ENCODE measurements at places on chromosomes 12 and 14.
A peak's percentile ranks its signal among the peaks of the same experiment; 100 is the strongest.

DNA sequence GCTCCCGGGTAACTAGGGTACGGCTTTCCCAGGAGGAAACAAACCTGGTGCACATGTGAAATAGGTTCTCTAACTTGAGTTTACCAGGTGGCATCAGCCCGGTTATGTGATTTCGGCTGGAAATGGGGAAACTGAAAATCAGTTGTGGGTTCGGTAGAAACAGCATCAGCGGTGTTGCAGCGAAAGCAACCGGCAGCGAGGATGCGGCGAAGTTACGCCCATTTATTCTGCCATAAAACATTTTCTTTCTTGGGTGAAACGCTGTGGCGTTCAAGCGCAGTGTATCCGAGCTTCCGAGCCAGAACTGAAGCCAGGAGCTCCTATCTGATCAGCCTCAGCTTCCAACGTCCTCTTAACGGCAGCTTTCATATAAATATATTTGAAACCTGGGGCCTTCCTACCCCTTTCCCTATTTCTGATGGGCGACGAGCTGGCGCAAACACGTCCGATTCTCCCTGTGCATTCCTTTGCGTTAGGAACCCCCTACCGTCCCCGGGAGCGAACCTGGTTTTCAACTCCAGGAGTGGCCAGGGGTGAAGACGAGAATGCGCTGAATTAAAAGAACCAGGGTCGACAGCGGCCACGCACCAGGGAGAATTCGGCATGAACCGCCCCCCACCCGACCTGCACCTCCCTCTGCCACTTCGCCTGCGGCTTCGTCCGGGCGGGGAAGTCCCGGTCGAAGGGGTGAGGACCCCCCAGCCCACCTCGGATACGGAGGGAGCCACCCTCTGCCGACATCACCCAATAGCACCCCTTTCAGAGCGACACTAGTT is 1.6 kb downstream of the DPF3 start:
- peak; percentile 56 for DNase-seq

GRCh38 chr12:12372946-12373722 is 16.3 kb downstream of the BORCS5 start:
- DNase-seq, result no peak

DNA sequence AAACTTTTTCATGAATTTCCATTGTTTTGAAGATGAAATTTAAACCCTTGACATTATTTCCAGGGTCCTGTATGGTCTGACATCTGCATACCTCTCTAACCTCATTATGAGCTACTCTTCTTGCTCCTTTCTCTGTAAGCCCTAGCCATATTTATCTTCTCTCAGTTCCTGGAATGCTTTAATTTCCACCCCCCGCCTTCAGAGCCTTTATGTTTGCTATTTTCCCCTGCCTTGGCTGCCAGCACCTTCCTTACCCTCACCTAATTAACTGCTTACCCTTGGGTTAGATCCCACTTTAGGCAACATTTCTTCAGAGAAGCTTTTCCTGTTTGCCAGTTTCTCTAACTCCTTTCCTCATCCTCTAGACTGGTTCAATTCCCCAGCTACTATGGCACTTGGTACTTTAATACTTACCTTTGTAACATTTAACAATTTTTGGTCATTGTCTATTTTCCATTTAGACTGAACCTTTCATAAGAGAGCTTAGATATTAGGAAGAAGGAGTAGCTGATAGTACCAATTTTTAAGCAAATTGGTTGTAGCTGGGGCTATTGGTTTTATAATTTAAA is 6.0 kb downstream of the STYX start:
- no peak for DNase-seq

DNA sequence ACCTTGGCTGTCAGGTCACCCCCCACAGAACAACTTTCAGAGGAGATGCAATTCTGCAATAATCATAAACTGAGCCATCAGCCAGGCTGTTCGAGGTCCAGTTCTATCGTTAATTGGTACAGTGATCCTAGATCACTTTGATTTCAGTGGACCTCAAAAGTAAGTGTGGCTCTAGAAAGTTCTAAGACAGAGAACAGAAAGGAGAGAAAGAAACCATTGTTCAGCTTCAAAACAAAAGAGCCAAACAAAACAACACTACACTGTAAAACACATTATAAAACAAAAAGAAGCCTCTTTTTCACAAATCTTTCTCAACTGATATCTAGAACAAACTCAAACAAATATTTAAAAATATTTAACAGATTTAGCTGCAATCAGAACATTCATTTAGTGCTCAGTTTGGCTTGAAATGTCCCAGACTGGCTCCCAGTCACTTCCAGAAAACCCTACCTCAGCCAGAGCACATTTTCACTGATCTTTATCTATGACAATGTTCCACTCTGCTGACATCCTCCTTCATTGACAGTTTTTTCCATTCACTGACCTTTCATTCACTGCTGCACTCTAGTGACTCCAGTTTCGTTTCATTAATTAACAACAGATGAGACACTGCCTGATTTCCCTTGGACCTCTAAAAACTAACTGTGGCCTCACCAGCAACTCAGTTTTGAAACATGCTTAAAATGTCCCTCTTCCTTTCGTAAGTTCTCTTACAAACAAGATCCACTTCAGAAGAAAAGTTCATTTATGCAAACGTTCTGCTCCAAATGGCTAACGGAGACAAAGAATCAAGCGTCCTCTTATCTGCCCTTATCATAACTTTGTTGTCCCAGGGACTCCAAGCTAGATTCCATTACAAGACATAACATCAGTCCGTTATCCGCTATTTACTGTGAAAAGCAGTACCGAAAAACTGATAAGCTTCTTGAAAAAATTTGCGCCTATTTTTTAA is 56.8 kb downstream of the DUSP16 start:
- no peak for DNase-seq

DNA sequence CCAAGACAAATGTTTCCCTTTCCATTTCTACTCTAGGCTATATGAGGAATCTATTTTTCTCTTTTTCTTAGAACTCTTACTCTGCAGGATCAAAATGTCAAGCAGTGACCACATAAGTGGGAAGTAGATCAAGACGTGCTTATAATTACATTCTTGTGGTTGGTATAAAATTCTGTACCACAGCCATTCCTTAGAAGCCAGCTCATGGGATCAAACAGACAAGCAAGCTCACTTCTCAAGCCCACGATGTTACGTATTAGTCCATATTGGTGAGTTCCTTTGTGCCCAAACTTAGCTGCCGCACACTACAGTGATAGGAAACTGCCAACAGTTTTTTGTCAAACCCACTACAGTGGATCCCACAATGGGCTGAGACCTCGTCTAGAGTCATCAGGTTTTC is 53.4 kb downstream of the IFNG start:
- no peak for DNase-seq

DNA sequence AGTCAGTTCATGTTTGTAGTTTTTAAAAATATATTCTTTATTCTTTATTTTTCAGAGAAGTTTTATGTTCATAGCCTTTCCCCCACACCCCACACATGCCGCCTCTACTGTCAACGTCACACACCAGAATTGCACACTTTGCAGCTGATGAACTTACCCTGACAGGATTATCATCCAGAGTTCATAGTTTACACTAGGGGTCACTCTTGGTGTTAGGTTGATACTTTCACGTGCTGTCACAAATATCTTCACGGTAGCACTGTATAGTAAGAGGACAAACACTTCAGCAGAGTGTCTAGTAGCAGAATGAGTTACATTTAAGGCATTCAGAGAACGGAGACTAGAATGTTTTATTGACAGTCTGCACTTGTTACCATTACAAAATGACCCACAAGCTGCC is 5.1 kb downstream of the DPPA3 start:
- DNase-seq, result no peak

- DNase-seq, result no peak
Measured at GRCh38 chr14:106222731-106223130, 696.3 kb downstream of the TMEM121 start.

GRCh38 chr12:102043928-102044327 is 17.9 kb downstream of the WASHC3 start:
- DNase-seq, result no peak

GRCh38 chr12:800401-800800 is 48.0 kb downstream of the WNK1 start:
- no peak for DNase-seq

GRCh38 chr12:14510574-14510973 is 57.1 kb downstream of the PLBD1 start:
- DNase-seq, result no peak

GRCh38 chr14:74019408-74020137 is 424 bp downstream of the BBOF1 start:
- no peak for DNase-seq

DNA sequence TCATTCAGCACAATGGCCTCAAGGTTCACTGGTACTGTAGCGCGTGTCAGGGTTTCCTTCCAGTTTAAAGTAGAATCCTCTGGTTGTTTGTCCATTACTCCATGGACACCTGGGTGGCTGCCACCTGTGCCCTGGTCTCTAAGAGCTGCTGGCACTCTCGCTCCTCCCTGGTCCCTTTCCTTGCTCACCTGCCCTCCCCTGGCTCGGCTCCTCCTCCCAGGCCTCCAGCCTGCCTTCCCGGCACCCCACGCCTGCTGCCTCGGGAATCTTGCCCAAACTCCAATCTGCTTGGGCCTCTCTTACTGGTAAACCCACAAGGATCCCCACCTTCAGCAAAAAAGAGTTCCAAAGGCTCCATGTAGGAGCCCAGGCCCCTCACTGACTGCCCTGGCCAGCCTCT is 154.4 kb upstream of the DIO3 start:
- DNase-seq, result no peak

GRCh38 chr12:102757154-102757881 is 159.7 kb downstream of the PAH start:
- no peak for DNase-seq
